ENCODE measurements at places on chromosomes 13 and 19. TPM values are rescaled to one million over a fixed set of nuclear protein-coding genes. Genes with fewer than 3 reads are reported as not detected.

Gene IER2
- polyA plus RNA-seq = 55.7 TPM

Gene ITGBL1
- 78.7 TPM for polyA plus RNA-seq

Gene FUT3
- not detected for polyA plus RNA-seq

Gene GARIN5A
- 1.3 TPM for polyA plus RNA-seq

Gene KLK7
- not detected for polyA plus RNA-seq

Gene OLFM4
- polyA plus RNA-seq = not detected

DNA sequence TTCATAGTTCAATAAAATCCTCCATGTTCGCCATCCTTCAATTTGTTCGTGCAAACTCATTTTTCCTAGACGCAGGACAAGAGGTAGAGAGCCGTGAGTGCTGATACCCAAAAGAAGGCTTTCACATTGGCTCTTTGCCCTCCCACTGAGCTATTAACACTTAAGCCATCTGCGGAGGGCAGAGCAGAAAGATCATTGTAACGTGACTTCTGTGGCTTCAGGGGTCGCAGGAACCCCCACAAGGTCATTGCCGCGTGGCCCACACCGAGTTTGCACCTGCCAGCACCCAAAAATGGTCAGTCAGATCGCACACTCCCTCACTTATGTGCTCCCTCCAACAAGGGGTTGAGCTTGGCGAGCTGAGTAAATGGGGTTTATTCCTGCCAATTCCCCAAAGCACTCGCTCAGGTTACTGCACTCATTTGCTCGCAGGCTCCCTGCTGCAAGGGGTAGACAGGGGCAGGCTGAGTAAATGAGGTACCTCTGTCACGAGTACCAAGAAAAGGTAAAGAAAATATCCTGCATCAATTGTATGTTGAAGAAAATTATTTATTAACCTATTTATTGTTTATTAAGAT is 144.1 kb downstream of the PRR20E start:
- no peak for DNase-seq

DNA sequence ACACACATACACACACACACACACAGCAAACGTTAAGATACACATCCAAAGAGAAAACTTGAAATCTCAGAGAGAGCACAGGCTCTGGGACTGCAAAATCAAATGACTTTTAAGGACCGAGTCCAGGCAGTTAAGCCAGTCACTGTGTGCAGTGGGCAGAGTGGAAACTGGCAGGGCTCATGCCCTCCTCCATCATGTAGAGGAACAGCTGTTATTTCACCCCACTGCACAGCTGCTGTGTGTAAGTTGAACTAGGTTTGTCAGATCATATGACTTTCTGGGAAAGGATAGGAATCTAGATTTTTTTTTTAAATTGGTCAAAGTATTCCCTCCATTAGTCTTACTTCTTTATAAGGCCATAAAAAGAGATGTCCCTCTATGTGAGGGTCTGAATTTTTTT is 1002.1 kb downstream of the UQCRFS1 start:
- DNase-seq = no peak

DNA sequence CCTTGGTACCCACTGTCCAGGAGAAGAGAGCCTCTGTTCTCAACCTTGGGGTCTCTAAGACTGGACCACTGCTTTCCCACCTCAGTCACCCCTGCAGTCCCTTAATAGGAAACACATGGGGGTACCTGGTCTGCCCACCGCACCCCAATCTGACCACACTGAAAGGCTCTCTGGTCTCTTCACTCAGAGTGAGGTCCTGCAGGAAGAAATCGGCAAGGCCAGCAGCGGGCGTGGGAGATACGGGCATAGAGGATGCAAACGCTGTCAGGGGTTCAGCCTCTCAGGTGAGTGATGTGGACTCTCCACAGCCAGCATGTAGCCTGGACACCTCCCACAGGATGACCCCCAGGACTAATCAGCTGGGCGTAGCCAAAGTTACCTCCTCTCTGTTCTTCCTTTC is 3.5 kb downstream of the SIGLEC9 start:
- DNase-seq = no peak

Measured in SK-N-SH (cell line).